Naive thymus-derived CD8-positive, alpha-beta T cell (primary cell): ENCODE measurements at places on chromosomes 1 and 21. TPM values are rescaled to one million over a fixed set of nuclear protein-coding genes. Genes with fewer than 3 reads are reported as not detected.

- peaks cover 37% of the 10 kb centered on the region for H3K4me1 ChIP-seq
- H3K36me3 ChIP-seq = peaks cover 13% of the 10 kb centered on the region
- H3K27me3 ChIP-seq = no peaks in the 10 kb centered on the region
- H3K4me3 ChIP-seq = no peak overlapping the region
Observed at GRCh38 chr1:27132624-27133023, 22.3 kb downstream of the SLC9A1 start.

TFF3 gene
- total RNA-seq = not detected

GRCh38 chr1:47594627-47595026 is 156.8 kb downstream of the FOXD2 start:
- no peak for DNase-seq
- peaks cover 39% of the 10 kb centered on the region for H3K27me3 ChIP-seq
- H3K4me3 ChIP-seq = no peak overlapping the region
- H3K4me1 ChIP-seq = peaks cover 4% of the 10 kb centered on the region
- peaks cover 12% of the 10 kb centered on the region for H3K36me3 ChIP-seq
- no peak overlapping the region for H3K27ac ChIP-seq

MARK1 gene
- not detected for total RNA-seq

GPR37L1 gene
- total RNA-seq = not detected

- no peaks in the 10 kb centered on the region for H3K4me1 ChIP-seq
- H3K4me3 ChIP-seq = no peak overlapping the region
- DNase-seq = no peak
- no peaks in the 10 kb centered on the region for H3K36me3 ChIP-seq
Observed at GRCh38 chr1:14999441-14999840, 154.1 kb upstream of the TMEM51 start.

DNA sequence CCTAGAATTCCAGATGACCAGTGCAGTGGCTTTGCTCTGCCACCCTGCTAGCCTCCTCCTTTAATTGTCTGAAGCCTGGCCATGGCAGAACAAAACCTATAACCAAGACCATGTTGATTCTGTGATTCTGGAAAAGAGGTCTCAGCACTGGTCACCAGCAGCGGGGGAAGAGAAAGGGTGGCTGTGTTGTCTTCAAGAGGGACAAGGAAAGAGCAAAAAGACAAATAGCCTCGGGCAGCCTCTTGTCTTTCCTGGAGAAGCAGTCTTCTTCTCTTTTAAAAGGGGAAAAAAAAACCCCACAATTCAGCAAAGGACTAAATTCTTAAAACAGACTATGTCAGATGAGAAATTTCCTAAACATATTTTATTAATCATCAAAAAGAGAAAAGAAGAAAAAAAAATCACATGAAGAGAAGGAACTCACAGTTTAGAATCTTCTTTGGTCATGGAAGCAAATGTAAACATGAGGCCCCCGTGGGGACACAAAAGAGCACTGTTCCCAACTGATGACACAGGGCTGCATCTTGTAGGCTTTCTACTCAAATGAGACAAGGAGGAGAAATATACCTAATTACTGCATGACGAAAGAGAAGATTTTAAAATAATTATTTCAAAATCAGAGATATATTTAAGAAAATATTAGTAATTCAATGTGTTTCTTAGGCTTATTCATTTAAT is 36.3 kb upstream of the RAP1GAP start:
- H3K4me3 ChIP-seq = no peak overlapping the region
- no peak for DNase-seq
- H3K4me1 ChIP-seq = no peaks in the 10 kb centered on the region
- peaks cover 85% of the 10 kb centered on the region for H3K36me3 ChIP-seq
- no peak overlapping the region for H3K27ac ChIP-seq

DNA sequence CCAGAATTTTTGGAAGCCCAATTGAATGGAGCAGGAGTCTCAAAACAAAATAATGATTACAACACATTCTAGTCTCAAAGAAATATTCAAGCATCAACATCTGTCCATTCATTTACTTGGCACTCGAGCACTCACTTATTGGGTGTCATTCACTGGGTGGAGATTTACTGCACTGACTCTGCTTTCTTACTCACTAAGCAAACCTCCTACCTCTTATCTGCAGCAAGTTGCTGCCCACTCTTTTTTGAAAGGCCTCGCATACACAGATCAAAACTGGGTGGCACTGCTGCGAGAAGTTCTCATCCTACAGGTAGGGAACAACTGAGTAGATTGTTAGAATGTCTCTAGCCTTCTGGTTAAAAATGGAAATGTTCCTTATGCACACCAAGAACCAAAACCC is 18.0 kb downstream of the RHBDL2 start:
- H3K4me3 ChIP-seq = no peak overlapping the region
- no peaks in the 10 kb centered on the region for H3K27me3 ChIP-seq
- DNase-seq = no peak
- no peaks in the 10 kb centered on the region for H3K4me1 ChIP-seq
- H3K27ac ChIP-seq = no peak overlapping the region

DNA sequence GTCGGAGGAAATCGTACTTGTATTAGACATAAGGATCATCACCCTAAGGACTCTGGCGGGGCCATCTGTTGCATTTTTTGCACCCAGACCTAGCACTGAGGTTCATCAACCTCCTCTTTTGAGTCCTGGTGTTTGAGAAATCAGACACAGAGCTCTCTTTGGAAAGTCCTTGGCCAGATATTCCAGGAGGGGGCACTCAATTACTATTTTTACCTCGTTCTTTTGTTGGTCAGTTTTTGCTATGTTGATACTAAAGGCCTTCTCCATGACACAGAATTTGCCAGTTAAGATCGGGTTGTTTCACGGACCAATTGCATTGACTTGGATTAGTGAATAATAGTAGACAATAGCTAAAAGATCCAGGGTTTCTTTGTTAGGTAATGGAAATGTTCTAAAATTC is 711.2 kb downstream of the KCNT2 start:
- H3K4me1 ChIP-seq = no peaks in the 10 kb centered on the region
- no peak overlapping the region for H3K27ac ChIP-seq
- DNase-seq = no peak
- no peaks in the 10 kb centered on the region for H3K36me3 ChIP-seq
- no peaks in the 10 kb centered on the region for H3K27me3 ChIP-seq

PIGC gene
- 43.2 TPM for total RNA-seq

DNA sequence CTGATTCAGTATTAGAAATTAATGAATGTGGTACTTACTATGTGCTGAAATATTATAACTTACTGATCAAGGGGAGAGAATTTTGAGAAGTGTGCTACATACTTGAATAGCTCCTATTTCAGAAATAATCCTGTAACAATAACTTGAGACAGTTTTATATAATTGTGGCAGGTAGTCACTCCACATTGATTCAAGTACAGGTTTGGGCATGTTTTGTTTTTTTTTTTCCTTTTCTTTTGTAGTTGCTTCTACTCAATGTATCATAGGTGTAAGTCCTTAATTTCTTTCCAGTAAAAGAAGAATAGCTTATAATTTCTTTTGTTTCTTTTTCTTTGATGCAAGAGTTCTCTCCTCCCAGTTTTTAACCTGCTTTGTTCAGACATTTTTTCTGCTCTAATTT is 86.1 kb upstream of the ADGRL2 start:
- H3K27ac ChIP-seq = no peak overlapping the region
- H3K27me3 ChIP-seq = no peaks in the 10 kb centered on the region
- H3K4me1 ChIP-seq = no peaks in the 10 kb centered on the region
- no peak for DNase-seq
- no peak overlapping the region for H3K4me3 ChIP-seq

DNA sequence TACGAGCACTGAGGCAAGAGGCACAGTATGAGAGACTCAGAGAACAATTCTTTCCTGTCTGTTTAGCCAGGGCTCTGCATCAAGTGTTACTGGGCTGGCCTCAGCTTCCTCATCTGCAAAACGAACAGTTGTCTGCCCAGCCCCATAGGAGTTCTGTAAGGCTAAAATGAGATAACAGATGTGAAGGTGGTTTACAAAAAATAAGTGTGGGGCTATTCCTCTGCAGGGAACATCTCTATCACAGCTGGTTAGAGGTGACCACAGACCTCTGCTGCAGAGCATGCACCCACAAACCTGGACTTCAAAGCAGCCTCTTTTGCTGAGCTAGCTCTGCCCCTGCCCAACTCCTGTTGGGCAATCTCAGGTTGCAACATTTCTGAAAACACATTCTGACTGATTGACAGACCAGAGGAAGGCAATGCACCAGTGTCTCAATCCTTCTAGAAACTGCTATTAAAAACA is 10.5 kb upstream of the OLIG1 start:
- peaks cover 15% of the 10 kb centered on the region for H3K4me1 ChIP-seq
- H3K36me3 ChIP-seq = no peaks in the 10 kb centered on the region
- H3K27me3 ChIP-seq = peaks cover 32% of the 10 kb centered on the region
- DNase-seq = no peak
- no peak overlapping the region for H3K4me3 ChIP-seq

DNA sequence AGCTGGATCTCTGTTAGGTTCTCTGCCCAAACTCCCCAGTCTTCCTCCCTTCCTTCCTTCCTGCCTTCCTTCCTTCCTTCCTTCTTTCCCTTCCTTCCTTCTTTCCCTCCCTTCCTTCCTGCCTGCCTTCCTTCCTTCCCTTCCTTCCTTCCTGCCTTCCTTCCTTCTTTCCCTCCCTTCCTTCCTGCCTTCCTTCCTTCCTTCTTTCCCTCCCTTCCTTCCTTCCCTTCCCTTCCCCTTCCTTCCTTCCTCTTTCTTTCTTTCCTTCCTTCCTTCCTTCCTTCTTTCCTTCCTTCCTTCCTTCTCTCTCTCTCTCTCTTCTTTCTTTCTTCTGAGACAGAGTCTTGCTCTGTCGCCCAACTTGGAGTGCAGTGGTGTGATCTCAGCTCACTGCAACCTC is 8.7 kb upstream of the LSM10 start:
- H3K27ac ChIP-seq = no peak overlapping the region
- H3K27me3 ChIP-seq = no peaks in the 10 kb centered on the region
- DNase-seq = no peak
- H3K36me3 ChIP-seq = no peaks in the 10 kb centered on the region
- peaks cover 7% of the 10 kb centered on the region for H3K4me1 ChIP-seq

GPR25 gene
- total RNA-seq = not detected
